Activated CD8-positive, alpha-beta memory T cell treated with anti-CD3 and anti-CD28 coated beads, Interleukin-2, amount 50 U/mL, for 48 hours (primary cell): ENCODE measurements at places on chromosomes 4 and X.

DNA sequence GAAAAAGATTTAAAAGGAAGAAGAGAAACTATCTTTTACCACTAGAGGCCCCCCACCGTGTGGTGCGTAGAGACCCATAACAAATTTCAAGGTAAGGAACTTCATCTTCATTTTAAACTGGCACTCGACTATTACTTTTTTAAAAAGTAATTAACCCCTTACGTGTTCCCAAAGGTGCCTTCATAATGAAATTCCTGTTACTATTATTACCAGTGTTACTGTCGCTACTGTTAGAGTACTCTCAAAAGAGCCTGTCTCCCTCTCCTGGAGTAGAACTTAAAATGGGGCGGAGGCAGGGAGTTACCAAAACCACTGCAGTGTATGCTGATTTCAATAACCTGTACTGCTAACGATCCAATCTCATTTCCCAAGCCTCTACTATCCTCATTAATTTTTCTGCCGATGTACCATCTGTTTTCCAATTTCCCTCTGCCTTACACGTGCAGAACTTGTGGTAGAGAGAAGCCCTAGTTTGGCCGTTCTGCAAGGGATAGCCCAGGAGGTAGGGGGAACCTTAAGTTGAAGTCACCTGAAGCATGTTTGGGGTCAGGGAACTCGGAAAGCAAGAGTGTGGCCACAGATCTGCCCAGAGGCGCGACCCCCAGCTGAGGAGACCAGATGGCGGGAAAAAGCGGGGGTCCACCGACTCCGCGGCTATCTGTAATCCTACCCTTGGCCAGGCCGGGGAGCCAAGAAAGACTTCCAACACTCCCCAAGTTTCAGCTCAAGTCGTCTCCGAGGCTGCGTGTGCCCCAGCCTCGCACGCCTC is 720 bp upstream of the STK26 start:
- no peak for DNase-seq

DNA sequence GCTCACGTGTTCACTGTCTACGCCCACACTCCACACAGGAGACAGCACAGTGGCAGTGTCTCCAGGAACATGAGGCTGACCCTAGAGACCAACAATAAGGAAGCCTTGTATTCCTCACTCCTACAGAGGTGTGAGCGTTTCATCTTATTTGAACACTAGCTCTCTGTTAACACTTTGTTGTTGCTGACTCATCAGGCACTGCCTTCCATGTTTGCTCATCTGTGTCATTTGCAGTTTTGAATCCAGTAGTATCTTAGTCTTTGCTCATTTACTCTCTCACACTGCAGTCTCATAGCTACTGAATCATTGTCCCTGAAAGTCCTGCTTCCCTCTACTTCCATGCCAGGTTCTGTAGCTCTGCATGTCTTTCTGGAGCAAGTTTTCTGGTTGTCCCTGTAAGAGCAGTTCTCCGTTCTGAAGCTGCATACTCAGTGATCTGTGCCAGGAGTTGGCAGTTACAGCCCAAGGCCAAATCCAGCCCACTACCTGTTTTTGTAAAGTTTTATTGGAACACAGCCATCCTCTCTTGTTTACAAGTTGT is 80.3 kb upstream of the DCLK2 start:
- no peak for DNase-seq

- no peak for DNase-seq
Measured at GRCh38 chr4:166290426-166290825, 417.4 kb downstream of the TLL1 start.

- no peak for DNase-seq
Measured at GRCh38 chrX:55754861-55755294, 37.3 kb downstream of the RRAGB start.

DNA sequence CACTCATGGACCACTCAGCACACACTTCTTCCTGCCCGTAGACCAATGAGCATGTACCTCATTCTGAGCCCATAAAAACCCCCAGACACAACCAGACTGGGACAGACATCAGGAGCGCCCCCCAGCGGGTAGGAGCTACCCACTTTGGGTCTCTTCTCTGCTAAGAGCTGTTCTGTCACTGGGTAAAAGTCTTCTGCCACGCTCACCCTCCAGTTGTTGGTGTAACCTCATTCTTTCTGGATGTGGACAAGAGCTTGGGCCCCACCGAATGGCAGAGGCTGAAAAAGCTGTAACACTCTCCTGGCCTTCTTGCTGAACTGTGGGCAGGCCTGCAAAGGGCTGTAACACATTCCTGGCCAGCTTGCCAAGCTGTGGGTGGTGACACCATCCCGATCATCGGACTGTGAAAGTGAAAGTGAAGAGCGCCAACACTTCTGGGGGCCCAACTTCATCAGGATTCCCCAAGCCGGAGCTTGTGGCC is 137.6 kb downstream of the TECRL start:
- no peak for DNase-seq

DNA sequence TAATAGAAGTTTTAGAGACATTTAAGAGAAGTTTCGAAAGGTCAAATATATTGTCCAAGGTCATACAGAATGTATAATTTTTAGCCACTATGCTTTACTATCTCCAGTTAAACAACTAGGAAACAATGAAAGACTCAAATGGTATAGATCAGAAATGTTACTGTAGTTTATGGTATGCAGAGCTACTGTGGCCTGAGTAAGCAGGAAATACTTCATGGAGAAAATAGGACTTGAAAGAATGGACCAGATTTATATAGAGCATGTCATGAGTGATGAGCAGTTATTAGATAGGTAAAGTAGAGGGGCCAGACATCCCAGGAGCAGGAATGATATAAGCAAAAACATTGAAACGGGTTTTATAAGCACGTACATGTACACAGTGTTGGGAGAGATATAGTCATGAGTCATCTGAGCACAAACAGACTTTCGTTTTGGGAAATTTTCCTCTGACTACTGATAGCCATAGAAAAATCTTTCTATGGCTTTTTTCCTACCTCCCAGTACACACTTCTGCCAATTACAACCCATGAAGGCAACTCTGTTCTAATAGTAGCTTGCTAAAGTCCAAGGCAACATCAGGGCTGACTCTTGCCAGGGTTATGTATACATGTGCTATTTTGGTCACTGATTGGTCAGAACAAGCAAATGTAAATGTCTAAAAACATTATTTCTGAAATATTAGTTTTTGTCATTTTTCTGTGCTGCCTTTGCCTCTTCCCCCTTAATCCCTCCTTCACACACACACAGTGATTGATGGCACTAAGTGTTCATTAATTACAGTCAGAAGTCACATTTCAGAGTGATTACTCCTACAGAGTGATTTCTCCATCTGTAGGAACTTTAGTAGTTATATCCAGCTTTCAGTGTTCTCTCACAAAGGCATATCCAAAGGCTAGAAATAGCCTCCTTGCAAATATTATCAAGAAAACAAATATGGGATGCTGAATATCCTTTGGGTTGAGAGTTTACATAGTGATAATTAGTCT is 198.7 kb downstream of the ENOX2 start:
- DNase-seq = no peak

DNA sequence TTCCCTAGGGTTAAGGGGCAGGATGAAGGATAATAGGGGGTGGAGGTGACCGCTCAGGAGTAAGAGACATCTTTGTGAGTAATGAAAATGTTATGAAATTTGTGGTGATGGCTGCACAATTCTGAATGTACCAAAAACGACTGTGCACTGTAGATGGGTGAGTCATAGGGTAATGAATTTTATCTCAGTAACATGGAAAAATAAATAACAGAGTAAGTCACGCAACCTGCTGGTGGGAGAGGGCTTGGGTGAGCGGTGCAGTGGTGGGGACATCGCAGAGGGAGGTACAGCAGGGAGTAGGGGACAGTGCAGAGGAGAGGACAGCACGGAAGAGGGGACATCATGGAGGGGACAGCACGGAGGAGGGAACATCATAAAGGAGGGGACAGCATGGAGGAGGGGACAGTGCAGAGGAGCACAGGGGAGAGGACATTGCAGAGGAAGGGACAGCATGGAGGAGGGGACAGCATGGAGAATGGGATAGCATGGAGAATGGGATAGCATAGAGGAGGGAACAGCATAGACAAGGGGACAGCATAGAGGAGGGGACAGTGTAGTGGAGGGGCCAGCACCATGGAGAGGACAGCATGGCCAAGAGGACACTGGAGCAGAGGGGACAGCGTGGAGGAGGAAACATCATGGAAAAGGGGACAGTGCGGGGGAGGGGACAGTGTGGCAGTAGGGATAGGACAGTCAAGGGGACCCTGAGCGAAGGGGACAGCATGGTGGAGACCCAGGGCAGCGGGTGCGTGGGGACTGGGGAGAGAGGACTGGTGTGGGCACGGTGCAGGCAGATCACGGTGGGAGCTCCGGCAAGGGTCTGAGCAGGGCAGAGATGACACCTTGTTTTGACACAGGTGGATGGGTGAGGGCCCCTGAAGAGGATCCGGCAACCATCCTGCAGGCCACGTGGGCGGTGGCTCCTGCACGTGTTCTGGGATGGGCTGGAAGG is 68.5 kb upstream of the MXD4 start:
- DNase-seq = no peak

GRCh38 chr4:146317783-146318182 is 103.4 kb downstream of the REELD1 start:
- no peak for DNase-seq

- DNase-seq = no peak
Measured at GRCh38 chr4:38055566-38055965, 95.4 kb downstream of the PTTG2 start.

DNA sequence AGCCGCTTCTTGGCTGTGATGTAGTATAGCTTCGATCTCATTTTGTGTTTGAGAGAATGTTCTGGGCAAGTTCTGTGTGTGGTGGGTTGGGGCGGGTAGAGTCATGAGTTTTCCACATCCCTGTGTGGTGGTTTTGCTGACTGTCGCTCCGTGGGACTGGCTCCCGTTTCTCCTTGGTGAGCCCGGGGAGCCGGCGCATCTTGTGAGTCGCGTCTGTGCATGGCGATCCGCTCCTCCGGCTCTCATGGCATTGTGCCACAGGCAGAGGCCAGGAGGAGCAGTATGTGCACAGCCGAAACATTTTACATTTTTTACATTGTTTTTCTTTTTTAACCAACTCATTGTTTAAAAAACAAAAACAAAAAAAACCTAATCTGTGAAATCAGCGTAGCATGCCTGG is 27.7 kb upstream of the TBC1D14 start:
- DNase-seq = peak; percentile 34

DNA sequence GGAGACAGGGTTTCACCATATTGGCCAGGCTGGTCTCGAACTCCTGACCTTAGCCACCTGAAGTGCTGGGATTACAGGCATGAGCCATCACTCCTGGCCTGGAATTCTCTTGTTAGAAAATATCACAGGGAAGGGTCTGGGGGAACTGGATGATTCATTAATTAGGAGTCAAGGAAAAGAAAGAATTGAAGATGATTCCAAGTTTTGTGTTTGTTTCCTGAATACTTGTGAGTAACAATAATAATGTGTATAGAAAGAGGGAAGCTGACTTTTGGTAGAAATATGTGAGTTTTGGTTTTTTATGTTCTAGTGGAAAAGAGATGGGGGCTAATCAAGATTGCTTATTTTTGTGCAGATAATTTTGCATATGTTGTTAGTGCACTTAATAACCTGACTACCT is 77.3 kb upstream of the CLNK start:
- DNase-seq = no peak

DNA sequence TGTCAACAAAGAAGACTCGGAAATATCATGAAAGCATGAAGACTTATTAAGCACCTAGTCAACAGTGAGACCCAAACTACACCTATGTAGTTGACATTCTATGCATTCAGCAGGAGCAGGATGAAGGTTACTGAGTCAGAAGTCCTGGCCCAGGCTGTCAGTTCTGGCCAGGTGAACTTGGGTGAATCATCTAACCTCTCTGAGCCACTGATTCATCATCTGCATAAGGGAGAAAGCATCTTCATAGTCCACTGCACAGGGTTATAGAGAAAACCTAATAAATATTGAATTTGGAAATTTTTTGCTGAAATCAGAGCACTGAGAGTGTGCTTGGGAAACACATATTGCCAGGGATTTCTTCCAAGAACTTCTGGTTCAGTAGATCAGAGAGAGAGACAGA is 296.0 kb upstream of the SFRP2 start:
- DNase-seq = no peak

DNA sequence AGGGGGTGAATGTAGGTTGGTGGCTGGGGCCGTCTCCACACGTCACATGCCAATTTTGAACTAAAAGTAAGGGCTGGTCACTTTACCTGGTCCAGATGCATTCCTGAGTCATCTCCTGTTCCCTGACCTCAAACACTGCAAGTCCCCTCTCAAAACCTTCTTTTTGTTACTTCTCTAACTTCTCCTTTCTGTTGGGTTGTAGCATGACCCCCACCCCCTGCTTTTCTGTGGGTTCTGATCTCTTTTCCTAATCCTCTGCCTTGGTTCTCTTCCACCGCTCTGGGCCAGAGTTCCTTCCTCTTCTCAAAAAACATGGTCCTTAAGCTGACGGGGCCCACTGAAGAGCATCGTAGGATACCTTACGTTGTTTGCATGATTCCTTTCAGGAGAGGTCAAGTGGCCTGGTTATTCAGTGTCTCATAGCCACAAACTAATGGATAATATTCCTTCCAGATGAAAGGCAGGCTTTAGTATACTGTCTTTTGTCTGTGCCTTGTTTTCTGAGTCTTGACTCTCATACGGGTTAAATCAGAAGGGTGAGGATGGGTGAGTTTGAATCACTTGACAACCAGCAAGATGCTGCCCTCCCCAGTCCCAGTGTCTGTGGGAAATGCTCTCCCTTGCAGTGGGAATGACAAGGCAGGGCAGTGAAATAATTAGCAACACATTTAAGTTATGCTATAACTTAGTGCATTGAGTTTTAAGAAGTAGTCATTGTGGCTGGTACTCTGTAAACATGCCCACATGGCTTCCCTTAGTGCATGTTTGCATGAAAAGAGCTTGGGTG is 15.1 kb downstream of the SMS start:
- no peak for DNase-seq

GRCh38 chrX:115560978-115561604 is at the start of gene PLS3:
Gene PLS3 (plus strand): TSS chrX:115561174. CDS start chrX:115610251, 49,077 bp downstream.
- DNase-seq = peak; percentile 49

- DNase-seq = peak; percentile 37
Measured at GRCh38 chr4:6905516-6906445, 3.8 kb upstream of the TBC1D14 start.

GRCh38 chrX:115269051-115269683 is 20.3 kb upstream of the LUZP4 start:
- DNase-seq = no peak
